Stimulated activated CD8-positive, alpha-beta memory T cell treated with anti-CD3 and anti-CD28 coated beads, Interleukin-15, amount 100 ng/mL, for 48 hours (primary cell): ENCODE measurements at places on chromosomes 5 and 9.

GRCh38 chr5:141672841-141673813 lies 8.9 kb downstream of the ARAP3 start:
- no peak for DNase-seq

DNA sequence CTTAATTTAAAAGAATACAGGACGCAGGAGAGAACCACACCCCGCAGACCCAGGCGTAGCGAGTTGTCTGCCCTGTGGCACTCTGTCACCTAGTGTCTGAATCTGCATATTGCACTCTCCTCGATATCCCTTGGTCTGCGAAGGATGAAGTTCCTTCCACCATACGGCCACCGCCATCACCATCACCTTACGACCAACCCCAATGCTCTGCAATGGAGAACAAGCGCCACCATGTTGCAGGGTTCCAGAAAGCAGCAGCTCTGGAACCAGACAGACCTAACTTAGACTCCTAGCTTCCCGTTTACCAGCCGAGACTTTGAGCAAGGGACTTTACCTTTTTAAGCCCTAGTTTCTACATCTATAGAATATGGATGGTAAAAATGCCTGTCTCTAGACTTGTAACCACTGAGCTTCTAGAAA lies 77.4 kb upstream of the DMRT1 start:
- peak; percentile 16 for DNase-seq

DNA sequence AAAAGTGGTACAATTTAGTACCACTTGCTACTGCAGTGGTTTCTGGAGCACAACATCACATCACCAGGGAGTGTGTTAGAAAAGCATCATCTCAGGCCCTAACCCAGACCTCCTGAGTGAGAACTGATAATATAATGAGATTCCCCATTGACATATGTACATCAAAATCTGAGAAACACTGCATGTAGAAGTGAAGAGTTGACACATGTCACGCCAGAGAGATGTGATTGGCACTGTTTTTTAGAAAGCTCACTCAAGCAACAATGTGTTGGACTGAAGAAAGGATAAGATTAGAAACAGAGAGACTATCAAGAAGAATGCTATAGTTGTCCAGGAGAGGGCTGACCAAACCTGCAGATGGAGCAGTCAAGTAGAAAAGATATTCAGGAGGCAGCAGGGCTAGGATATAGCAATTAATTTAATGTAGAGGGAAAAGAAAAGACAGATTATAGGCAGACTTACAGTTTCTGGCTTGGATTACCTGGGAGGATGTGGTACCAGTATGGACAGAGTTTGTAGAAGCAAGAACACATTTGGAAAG lies 324.4 kb upstream of the ADAMTSL1 start:
- DNase-seq = no peak

DNA sequence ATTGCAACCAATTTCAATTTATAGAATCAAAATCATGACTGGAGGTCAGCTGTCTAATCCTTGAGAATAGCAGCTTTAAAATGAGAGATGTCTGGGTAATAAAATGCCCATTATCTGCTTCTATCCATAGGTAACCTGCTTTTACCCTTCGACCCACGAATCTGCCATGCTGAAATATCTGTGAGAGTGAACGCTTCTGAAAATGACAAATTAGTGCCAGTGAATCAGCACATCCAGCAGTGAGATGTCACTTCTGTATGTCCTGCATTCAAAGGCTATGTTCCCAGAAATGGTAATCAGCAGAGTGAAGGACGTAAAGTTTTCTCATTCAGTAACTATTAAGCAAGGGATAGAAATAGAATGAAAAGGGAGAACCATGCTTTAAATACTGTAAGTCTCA lies 532.4 kb upstream of the ITGA1 start:
- DNase-seq = no peak

- no peak for DNase-seq
Observed at GRCh38 chr9:3912280-3912679, 386.5 kb upstream of the RFX3 start.
